GM23248 (cell line): ENCODE measurements at places on chromosomes 2 and 18. TPM values are rescaled to one million over a fixed set of nuclear protein-coding genes. Genes with fewer than 3 reads are reported as not detected.

Gene CACNB4
- total RNA-seq, result 0.11 TPM in 1 of 2 replicates, not detected in the other

Gene TXNDC2
- not detected in 2 replicates for total RNA-seq

Gene KCNJ3
- total RNA-seq, result not detected in 2 replicates

Gene ABCG5
- total RNA-seq, result not detected in 2 replicates

Gene ARMC9
- total RNA-seq, result 15.1 and 17.7 TPM in 2 replicates

Gene TMEM198
- total RNA-seq, result 5.8 and 6.2 TPM in 2 replicates

GRCh38 chr2:154133823-154134222, 262.1 kb downstream of the GALNT13 start:
- peak; percentile 88 for DNase-seq
- H3K4me3 ChIP-seq, result no peak overlapping the region
- peak overlapping the region; percentile 34 for H3K27ac ChIP-seq
- H3K36me3 ChIP-seq, result no peaks in the 10 kb centered on the region

- no peak overlapping the region for H3K27ac ChIP-seq
- no peaks in the 10 kb centered on the region for H3K36me3 ChIP-seq
- peak; percentile 74 for DNase-seq
- peaks cover 34% of the 10 kb centered on the region for H3K27me3 ChIP-seq
- H3K4me1 ChIP-seq, result no peaks in the 10 kb centered on the region
- no peak overlapping the region for H3K4me3 ChIP-seq
These were observed 491.0 kb downstream of the CDH2 start for GRCh38 chr18:27685807-27686412.

DNA sequence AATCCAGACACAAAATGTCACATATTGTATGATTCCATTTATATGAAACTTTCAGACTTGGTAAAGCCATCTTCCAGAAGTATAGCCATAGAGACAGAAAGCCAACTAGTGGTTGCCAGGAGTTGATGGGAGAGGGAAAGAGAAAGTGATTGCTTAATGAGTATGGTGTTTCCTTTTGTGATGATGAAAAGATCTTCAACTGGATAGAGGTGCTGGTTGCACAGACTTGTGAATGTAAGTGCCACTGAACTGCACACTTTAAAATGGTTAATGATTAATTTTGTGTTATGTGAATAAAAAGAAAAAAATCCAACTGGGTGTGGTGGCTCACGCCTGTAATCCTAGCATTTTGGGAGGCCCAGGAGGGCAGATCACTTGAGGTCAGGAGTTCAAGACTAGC, 135.3 kb upstream of the SLC1A4 start:
- no peak for DNase-seq
- H3K36me3 ChIP-seq, result no peaks in the 10 kb centered on the region
- no peak overlapping the region for H3K4me3 ChIP-seq
- no peaks in the 10 kb centered on the region for H3K27me3 ChIP-seq
- H3K27ac ChIP-seq, result no peak overlapping the region
- peaks cover 38% of the 10 kb centered on the region for H3K4me1 ChIP-seq

DNA sequence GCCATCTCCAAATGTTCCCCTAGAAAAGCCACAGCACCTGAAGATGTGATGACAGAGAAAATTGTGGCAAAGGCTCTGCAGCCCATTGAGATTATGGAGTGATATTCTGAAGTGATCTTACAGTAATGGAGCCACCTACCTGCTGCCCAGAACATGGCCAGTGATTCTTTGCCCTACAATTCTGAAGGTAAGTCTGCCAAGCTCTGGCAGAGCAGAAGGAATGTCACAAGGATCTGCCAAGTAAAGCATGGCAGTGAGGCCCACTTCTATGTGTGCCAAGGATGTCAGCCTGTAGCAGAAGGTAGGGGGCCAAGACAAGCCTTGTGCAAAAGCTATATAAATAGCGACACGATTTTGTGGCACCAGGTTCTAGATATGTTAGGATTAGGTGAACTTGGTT, 155.1 kb downstream of the RND3 start:
- no peak overlapping the region for H3K4me3 ChIP-seq
- DNase-seq, result no peak
- H3K27ac ChIP-seq, result no peak overlapping the region
- no peaks in the 10 kb centered on the region for H3K4me1 ChIP-seq
- no peaks in the 10 kb centered on the region for H3K27me3 ChIP-seq

GRCh38 chr2:15986068-15986560, 45.8 kb downstream of the MYCN start:
- H3K27ac ChIP-seq, result no peak overlapping the region
- H3K36me3 ChIP-seq, result no peaks in the 10 kb centered on the region
- no peaks in the 10 kb centered on the region for H3K27me3 ChIP-seq
- H3K4me3 ChIP-seq, result no peak overlapping the region

- no peaks in the 10 kb centered on the region for H3K4me1 ChIP-seq
- H3K36me3 ChIP-seq, result no peaks in the 10 kb centered on the region
- no peak overlapping the region for H3K4me3 ChIP-seq
- H3K27ac ChIP-seq, result no peak overlapping the region
These were observed 53.2 kb downstream of the NEB start for GRCh38 chr2:151681051-151681450.

DNA sequence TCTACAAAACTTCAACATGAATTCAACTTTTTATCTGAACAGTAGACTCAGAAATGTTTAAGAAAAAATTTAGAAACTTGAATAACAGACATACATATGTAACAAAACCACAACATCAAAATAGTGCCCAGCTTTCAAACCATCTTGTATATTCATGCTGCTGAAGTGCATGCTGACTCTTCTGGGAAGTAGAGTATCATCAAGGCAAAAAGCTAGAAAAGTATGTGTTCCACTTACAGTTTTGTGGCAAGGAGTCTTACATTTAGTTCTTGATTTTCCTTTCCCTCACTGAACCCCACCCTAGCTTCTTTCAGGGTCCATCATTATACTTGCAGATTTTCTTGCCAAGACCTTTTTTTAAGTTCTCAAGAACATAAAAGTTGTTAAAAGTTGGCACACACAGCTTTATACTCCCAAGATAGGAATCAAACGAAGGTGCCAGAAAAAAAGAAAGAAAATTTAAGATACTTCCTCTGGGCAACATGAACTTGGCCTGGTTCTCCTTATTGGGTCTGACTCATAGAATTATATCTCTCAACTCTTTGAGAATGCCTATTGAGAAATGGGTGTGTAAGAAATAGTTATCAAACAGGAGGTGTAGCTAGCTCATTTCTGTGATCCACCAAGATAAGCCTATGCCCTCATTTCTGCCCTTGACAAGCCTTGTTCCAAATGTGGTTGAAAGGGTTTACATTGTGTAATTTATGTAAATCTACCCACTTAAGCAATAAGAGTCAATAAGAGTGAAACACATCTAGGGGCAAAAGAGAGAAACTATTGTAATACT, 667.6 kb upstream of the ACVR2A start:
- no peaks in the 10 kb centered on the region for H3K36me3 ChIP-seq
- H3K27me3 ChIP-seq, result no peaks in the 10 kb centered on the region
- H3K4me1 ChIP-seq, result peaks cover 33% of the 10 kb centered on the region
- peak overlapping the region; percentile 29 for H3K27ac ChIP-seq
- H3K4me3 ChIP-seq, result no peak overlapping the region

DNA sequence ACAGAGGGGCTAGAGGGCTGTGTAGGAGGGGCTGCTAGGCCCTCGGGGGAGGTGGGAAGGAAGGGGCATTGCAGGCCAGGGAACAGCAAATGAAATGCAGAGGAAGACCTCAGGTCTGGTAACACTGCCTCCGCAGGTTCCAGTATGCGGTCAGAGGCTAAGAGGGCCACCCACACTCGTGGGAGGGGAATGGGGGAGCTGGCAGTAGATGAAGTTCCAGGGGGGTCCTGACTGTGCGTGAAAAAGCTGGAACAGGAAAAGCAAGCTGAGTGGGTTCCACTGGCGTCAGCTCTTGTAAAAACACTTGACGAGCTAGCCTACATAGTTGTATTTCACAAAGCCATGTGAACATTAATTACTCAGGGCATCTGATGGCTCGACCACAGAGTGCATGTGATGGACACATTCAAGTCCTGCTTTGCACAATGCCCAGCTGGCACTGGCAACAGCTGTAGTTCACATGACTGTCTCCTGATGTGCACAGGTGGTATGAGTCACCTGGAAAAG, 29.0 kb upstream of the PTPN4 start:
- no peak overlapping the region for H3K27ac ChIP-seq
- H3K4me1 ChIP-seq, result no peaks in the 10 kb centered on the region
- DNase-seq, result no peak

DNA sequence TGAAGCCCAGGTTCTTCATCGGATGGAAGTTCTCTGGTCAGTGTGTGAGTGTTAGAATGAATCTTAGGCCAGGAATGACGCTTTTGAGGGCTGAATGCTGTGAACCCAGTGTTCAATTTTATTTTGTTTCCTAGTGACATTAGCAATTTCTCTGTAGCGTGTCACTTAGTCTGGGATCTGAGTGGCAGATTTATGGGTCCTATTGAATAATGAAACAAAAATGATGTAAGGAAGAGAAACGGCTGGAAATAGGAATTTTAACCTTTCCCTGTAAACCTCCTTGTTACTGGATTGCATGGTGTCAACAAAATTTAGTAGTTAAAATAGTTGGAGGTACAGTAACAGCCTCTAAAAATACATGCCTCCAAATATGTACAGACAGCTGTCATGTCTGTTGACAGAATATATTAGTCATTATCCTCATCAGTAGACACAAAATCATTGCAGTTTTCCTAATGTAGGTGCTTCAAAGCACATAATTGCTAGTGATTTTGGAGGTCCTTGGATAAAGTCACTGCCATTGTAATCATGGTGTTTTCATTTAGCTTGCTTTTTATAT, 223.8 kb upstream of the SPRED2 start:
- H3K27ac ChIP-seq, result no peak overlapping the region
- H3K27me3 ChIP-seq, result peaks cover 66% of the 10 kb centered on the region
- H3K36me3 ChIP-seq, result no peaks in the 10 kb centered on the region
- H3K4me1 ChIP-seq, result no peaks in the 10 kb centered on the region

DNA sequence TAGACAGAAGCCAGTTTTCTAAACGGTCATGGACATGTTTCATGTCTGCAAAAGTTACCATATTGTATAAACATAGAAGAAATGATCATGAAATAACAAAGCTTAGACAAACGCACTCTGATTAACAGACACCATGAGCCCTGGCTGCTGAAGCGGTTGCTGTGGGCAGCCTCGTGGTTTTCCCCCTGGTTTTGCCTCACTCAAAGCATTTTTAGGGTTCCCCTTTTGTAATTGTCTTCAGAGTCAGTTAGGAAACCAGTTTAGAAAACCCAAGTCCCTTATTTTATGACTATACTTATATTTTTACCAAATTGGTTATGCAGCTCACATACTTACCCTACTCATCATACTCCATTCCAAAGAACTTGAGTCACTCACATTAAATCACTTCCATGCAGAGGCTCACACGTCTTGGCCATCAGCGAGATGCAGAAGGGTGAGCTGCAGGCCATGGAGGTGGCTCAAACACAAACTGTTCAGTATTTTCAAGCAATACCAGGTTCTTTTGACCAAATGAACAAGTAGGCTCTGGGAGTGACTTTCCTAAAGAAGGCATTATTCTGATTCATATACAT, 105.6 kb upstream of the SALL3 start:
- no peak overlapping the region for H3K27ac ChIP-seq
- H3K4me3 ChIP-seq, result no peak overlapping the region
- H3K36me3 ChIP-seq, result no peaks in the 10 kb centered on the region
- DNase-seq, result peak; percentile 41
- H3K4me1 ChIP-seq, result no peaks in the 10 kb centered on the region

- H3K4me3 ChIP-seq, result no peak overlapping the region
- H3K36me3 ChIP-seq, result no peaks in the 10 kb centered on the region
- peak; percentile 78 for DNase-seq
- H3K27ac ChIP-seq, result peak overlapping the region; percentile 94
- H3K27me3 ChIP-seq, result no peaks in the 10 kb centered on the region
These were observed 144.1 kb downstream of the ZFP36L2 start for GRCh38 chr2:43082111-43082894.

- H3K27me3 ChIP-seq, result no peaks in the 10 kb centered on the region
- no peaks in the 10 kb centered on the region for H3K4me1 ChIP-seq
- no peaks in the 10 kb centered on the region for H3K36me3 ChIP-seq
- no peak overlapping the region for H3K4me3 ChIP-seq
- DNase-seq, result no peak
These were observed 275.1 kb upstream of the RND3 start for GRCh38 chr2:150762571-150762970.

- no peak overlapping the region for H3K4me3 ChIP-seq
- H3K27me3 ChIP-seq, result peaks cover 4% of the 10 kb centered on the region; the same call in 1 of the 2 replicates
- H3K27ac ChIP-seq, result no peak overlapping the region
- no peak for DNase-seq
These were observed 26.2 kb upstream of the SNED1 start for GRCh38 chr2:240972201-240972600.

DNA sequence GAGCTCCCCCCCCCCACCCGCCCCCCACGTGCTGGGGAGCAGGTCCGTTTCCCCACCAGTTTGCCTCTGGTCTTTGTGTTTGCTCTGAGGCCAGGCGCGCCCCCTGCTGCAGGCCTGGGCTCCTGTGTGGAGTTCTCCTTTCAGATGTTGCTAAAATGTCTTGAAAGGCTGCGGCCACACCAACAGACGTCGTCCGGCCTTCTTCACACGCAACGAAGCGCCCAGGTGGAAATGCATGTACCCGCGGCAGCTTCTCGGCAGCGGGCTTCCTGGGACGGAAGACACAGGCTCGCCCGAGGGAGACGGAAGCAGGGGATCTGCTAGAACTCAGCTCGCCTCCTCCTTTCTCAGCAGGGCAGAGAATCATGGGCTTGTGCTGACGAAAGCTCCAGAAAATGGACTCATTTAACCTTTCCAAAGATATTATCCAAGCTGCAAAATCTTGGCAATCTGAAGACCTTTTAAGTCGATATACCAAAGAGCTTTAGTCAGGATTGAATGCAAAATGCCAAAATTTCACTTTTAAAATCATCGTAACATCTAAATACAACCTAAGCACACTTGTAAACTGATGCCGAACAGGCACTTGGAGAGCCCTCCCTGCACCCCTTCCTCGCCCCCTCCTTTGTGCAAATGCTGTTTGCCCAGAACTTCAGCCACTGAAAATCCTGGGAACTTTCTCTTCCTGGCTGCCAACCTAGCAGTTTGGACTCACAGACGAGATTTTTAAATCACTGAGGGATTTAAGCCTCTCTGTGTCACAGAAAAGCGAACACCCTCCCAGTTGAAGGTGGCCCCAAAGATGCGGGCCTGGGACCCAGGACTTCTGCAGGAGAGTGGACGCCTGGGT, 125.5 kb upstream of the ZNF516 start:
- H3K27ac ChIP-seq, result peak overlapping the region; percentile 70
- DNase-seq, result peak; percentile 88
- H3K27me3 ChIP-seq, result no peaks in the 10 kb centered on the region
- H3K4me3 ChIP-seq, result peak overlapping the region; percentile 67
- no peaks in the 10 kb centered on the region for H3K36me3 ChIP-seq
- H3K4me1 ChIP-seq, result peaks cover 27% of the 10 kb centered on the region

DNA sequence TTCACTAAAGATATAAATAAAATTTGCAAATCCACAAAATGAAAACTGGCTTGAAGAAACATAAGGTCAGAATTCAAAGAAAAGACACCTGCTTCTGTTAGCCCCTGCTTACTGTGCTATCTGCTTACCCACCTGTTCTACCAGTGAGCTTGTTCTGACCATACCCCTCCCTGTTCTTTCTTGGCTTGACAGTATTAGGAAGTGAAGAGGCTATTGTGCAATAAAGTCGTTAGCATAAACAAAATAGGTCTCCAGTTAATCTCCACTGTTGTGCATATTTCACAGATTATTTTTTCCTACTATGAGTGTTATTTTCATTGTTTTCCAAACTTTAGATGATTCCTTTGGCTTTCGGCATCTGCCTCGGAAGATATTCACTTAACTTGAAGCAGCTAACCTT, 322.1 kb downstream of the CCDC85A start:
- H3K36me3 ChIP-seq, result no peaks in the 10 kb centered on the region
- H3K4me3 ChIP-seq, result no peak overlapping the region
- no peaks in the 10 kb centered on the region for H3K27me3 ChIP-seq
- no peak for DNase-seq
- no peaks in the 10 kb centered on the region for H3K4me1 ChIP-seq

GRCh38 chr2:5562865-5563264, 129.3 kb upstream of the SOX11 start:
- no peaks in the 10 kb centered on the region for H3K4me1 ChIP-seq
- no peak for DNase-seq
- no peak overlapping the region for H3K4me3 ChIP-seq
